Stimulated activated CD4-positive, alpha-beta T cell treated with anti-CD3 and anti-CD28 coated beads, Interleukin-1b, Interleukin-23, amount 100 ng/mL, for 1 hour (primary cell): ENCODE measurements at places on chromosomes 1 and 21.
A peak's percentile ranks its signal among the peaks of the same experiment; 100 is the strongest.

DNA sequence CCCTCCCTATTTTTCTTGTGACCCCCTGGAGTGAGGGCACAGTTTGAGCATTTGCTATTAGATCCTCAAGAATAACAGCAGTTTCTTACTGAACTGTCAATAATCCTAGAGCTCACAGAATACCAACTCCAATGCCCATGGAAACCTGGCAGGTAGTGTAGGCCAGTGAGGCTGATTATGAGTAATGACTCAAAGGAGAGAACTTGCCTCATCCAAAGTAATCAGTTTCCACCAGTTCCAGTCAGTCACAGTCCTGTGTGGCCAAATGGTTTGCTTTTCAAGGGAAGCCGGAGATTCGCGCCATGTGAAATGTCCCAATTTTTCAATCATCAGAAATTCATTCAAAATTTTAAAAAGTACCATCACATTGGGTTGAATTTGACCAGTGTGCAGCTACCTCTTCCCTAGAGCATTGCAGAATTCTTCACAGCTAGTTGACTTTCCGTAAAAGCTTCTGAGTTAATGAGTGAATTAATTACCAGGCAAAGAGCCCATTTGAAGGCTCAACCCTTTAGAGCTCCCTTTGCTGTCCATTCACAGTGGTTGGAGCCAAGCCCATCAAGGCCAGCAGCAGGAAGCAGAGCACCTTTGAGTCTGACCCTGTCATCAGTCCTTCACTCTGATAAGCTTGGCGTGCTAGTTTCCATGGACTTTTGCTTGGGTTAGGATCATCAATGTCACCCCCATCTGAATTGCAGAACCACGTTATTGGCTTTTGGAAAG, 170.3 kb downstream of the KAZN start:
- DNase-seq: no peak

DNA sequence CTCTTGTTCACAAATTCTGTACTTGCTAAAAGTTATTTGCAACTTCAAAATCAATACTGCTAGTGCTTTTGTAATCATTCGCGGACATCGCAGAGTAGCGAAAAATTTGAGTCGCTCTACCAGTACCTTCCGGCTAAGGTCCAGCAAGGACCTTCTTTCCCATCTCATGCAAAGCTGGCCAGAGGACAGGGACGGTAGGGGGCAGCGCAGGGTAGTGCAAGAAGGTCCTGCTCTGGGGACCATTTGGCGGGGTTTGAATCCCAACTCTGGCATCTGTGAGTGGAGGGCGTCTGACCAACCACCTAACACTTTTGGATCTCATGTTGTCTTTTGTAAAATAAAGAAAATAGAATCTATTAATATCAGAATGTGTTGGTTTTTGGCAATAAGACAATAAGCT, 258.3 kb downstream of the SPATA17 start:
- no peak for DNase-seq

- no peak for DNase-seq
These were observed 23.0 kb upstream of the PRSS38 start for GRCh38 chr1:227792216-227793078.

- DNase-seq: no peak
These were observed 47.1 kb downstream of the COQ8A start for GRCh38 chr1:226987179-226987536.

DNA sequence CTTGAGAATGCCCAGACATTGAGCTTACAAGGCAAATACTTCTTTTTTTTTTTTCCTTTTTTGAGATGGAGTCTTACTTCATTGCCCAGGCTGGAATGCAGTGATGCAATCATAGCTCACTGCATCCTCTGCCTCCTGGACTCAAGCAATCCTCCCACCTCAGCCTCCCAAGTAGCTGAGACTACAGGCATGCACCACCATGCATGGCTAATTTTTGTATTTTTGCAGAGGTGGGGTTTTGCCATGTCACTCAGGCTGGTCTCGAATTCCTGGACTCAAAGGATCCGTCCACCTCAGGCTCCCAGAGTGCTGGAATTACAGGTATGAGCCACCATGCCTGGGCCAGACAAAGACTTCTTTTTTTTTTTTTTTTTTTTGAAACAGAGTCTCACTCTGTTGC, 79.1 kb downstream of the NUP210L start:
- no peak for DNase-seq

GRCh38 chr1:9110669-9111356, 18.1 kb downstream of the GPR157 start:
- peak; percentile 83 for DNase-seq

GRCh38 chr1:24709791-24710441, 35.3 kb upstream of the CLIC4 start:
- DNase-seq: no peak

DNA sequence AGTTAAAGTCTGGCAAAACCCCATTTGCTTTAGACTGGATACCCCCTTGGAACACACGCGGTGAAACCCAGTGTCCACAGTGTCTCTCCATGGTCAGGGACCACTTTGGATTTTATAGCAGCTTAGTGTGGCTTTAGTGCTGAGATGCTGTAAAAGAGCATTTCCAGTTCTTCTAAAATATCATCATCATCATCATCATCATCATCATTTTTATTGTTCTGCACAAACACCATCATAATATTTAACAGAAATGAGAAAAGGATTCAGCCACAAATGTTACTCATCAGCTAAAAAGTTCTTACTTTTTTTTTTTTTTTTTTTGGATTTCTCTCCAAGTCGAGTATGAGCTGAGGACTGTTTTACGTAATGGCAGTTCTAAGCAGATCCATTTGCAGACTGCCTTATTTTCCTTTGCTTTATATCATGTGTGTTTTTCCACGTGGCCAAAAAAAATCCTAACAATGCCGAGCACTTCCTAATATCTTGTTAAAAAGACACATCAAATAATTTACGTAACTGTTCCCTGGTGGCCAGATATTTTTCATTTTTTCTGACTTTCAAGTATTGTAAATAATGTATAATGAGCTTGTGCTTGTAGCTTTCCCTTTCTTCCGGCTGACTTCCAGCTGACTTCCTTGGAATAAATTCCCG, 62.8 kb downstream of the EVA1C start:
- DNase-seq: no peak

DNA sequence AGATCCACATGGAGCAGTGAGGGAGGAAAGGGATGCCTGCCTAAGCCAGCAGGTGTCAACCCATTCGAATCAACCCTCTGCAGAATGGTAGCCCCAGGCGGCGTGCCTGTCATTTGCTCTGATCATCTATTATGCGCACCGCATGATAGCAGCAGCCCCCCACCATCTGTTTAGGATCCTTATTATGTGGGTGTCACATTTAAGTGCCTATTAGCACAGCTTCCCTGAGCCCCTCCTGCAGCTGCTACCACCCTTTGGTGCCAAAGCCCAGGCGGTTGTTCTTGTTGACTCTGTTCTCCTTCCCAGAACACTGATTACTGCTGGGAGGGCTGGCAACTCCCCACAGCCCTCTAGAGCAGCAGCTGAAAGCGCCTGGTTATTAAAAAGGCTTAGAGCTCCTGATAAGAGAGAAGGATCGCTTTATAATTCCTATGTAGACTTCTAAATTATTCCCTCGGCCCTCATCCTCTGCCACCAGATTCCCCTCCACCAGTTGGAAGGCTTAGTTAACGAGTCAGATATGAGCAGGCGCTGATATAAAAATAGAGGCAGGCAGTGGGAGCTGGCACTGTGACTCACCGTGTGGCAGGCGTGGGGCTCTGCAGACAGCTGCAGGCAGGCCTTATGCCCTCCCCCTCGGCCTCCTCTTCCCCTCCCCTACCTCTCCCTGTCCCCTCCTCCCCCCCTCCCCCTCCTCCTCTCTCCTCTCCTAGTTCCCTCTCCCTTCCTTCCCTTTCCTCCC, 23.0 kb downstream of the ACTA1 start:
- DNase-seq: no peak

DNA sequence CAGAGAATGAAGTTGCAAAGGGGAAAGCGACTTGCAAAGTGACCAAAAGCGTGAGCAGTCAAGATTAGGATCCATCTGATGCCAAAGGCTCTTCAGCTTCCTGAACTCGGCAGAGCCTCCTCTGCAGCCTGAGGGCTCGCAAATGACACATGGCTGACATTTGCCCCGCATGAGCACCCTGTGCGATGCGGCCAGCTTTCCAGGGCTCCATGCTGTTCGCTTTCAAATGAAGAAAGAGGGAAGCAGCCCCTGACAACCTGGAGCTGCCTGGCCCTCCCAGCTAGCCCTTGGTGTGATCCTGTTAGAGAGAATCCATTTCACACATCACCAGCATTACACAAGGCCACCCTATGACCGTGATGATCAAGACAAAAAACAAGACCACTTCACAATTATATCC, 20.2 kb upstream of the FAM131C start:
- no peak for DNase-seq

- no peak for DNase-seq
These were observed 60.9 kb downstream of the S100B start for GRCh38 chr21:46544003-46544402.

DNA sequence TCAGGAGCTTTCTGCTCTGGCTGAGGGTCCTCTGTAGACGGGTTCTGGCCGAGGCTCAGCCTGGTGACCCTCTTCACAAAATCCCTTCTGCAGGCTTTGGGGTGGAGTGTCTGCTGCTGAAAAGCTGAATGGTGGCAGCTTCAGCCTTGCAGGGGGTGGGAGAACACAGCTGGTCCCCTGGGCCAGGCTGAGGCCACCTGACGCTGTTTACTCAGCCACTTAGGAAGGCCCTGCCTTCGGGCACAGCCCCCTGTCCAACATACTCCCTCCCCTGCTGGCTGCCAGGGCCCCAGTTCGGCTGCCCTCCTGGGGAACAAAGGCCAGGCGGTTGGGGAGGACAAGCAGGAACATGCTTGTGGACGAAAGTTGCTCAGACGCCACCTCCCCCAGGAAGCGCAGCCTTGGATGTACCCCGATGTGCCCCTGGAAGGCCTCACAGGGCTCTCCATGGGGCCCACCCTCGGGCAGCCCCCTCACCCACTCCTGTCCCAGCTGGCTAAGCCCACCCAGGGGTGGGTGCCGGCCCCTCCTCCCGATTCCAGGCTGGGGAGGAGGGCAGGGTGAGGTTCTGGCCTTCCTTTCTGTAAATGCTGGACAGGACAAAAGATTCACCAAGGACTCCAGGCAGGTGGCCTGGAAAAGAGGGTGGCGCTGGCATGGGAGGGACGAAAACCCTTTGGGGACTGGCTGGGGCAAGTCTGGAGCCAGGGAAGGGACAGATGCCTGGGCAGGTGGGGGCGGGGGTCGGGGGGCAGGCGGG, at the start of gene ANKRD65:
ANKRD65 (minus strand) TSS at position 130 of the 760 bp plus-strand sequence. CDS start 271 bp downstream, outside the sequence.
- no peak for DNase-seq

GRCh38 chr1:12472156-12472797, 145.7 kb downstream of the DHRS3 start:
- no peak for DNase-seq

DNA sequence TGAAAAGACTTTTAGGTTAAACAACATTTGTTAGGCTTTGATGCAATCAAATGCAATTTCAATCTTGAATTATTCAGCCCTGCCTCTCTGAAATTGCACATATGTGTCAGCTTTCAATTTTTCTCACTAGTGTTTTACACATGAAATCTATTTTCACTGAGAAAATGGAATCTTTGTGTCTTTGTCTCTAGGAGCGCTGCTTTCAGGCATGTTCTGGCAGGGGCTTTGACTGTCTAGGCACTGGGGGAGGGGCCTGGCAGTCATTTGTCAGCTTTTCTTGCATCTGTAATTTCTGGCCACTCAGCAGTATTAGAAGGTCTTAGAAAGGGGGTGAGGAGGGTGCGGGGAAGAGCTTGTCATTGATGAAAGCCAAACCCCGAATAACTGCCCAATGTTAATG, 264.4 kb downstream of the PTPRC start:
- DNase-seq: no peak

- DNase-seq: no peak
These were observed 5.4 kb upstream of the SFN start for GRCh38 chr1:26857473-26858060.

GRCh38 chr21:45571641-45572040, 29.4 kb upstream of the SLC19A1 start:
- DNase-seq: no peak

- DNase-seq: no peak
These were observed 45.4 kb downstream of the CDC14A start for GRCh38 chr1:100397681-100398080.

DNA sequence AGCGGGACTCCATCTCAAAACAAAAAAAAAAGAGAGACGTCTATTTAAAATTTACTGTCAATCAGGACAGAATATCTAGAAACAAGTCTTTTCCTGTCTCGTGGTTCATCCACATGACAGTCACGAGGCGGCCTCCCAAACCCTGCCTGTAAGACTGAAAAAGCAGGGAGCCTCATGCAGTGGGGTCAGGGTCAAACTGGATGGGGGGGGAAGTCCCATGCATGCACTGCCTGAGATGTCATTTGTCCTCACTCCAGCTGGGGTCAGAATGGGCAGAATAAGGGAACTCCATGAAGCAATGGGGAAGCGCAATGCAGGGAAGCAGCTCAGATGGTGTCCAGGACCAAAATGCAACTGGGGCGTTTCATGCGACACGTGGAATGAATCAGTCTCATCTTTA, 85.5 kb downstream of the PIK3CD start:
- DNase-seq: no peak

DNA sequence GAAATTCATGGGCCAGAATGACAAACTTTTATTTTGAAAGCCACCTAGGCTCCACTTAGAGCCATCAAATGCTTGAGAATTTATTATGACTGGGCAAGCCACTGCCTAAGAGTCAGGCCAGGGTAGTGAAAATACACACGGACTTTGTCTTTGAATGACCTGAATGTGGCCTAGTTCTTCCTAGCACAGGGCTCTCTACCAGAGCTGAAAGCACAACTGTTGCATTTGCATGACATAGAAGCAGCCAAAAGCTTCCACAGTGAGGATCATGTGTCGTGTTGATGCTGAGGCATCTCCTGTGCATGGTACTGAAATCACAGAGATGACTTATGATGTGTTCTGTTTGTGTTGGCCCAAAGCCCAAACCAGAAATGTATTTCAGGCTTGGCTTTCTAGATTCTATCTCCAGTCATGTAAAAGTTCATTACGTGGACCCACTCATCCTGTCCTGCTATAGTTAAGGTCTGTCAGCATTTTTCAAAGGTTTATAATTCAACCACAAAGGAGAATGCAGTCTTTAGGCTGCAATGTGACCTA, 164.0 kb upstream of the UBE2U start:
- DNase-seq: no peak

- DNase-seq: no peak
These were observed 87.5 kb downstream of the RGL1 start for GRCh38 chr1:183892351-183892793.

DNA sequence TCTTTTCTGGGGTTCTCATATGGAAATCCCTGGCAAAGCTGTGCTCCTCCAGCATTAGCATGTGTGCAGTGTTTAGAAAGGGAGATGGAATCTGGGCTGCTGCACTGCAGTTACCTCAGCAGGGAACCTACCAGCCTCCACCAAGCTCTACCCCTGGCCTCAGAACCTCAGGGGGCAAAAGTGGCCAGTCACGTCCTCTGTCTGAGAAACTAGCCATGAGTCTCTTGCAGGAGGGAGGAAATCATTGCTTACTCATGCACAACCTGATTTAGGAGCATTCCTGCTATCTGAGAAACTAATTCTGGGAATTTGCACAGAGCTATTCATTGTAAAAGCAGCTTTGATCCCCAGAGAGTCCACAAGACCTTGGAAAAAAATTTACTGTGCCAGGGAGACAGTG, 80.6 kb upstream of the IPO9 start:
- no peak for DNase-seq

- no peak for DNase-seq
These were observed 24.1 kb downstream of the ETNK2 start for GRCh38 chr1:204127597-204128242.
